ENCODE measurements at places on chromosomes 5 and 9. TPM values are rescaled to one million over a fixed set of nuclear protein-coding genes. Genes with fewer than 3 reads are reported as not detected.

DNA sequence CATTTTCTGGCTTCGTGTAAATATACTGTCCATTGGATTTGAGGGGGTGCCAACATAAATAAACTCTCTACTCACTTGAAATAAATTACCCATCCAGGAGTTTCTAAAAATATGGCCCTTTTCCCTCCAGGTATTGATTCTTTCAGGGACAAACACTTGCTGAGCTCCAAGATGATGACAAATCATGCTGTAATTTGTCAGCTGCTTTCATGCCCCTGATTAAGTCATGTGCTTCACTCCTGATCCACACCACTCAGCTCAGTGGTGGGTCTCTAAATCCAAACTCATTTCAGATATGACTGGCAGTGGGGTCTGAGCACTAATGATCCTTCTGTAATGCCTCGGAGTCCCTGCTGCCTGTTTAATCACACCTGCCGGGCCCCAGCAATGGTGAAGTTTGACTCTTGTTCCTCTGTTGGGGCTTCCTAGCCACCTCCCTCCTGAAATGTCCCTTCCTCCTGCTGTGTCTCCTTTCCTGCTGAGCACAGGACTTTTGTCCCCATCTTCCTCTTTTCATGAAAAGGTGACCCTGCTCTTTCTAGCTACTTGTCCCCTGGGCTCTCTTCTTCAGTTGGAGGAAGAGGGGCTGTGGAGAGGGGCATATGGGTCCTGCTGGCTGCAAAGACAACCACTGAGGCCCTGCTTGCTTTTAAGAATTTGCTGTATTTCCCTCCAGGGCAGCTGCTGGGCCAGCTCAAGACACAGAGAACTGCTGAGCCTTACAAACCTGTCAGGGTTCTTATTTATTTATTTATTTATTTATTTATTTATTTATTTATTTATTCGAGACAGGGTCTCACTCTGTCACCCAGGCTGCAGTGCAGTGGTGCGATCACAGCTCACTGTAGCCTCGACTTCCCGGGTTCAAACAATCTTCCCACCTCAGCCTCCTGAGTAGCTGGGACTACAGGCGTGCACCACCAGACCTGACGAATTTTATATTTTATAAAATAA is 200.0 kb downstream of the ATP10B start:
- DNase-seq, result no peak

- DNase-seq, result no peak
These were observed 489.6 kb downstream of the MAN2A1 start for GRCh38 chr5:110179321-110179720.

- no peak for DNase-seq
These were observed 14.6 kb upstream of the PAM start for GRCh38 chr5:102740515-102740914.

DNA sequence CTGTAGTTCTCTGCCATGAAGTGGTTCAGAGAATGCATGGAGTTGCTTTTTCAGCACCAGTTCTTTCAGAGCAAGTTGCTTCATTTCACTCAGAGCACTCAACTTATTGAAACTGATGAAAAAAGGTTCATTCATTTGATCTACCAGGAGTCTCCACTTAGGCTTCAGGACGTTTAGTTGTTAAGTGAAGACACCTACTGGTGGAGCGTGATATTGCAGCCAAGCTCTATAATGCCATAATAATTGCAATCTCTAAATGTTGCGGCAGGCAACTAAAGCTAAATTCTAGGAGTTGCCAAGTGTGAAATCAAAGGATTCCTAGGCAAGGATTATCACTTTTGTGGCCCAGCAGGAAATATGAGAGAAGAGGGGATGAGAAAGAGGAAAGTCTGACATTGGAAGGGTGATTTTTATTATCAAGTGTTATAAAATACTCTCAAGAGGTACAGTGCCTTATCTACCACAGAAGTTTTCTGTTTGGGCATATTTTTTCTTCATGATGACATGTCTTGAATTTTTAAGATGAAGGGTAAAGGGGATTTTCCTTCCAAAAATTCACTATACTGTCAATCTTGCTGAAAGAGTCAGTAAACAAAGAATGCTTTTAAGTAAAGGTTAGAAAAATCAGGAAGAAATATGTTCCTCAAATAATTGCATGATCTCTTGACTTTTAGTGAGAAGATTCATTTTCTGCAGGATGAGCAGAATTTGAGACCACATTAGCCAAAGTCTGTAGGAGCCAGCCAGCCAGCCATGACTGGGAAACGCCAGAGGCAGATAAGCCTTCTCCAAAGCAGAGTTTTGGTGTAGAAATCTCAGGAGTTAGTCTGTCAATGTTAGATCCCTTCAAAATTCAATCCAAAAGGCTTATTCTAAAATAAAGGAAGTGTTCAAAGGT is 83.4 kb downstream of the SH3PXD2B start:
- DNase-seq, result peak; percentile 45

- no peak for DNase-seq
These were observed 38.7 kb downstream of the F2R start for GRCh38 chr5:76754668-76755078.

- no peak for DNase-seq
These were observed 2.3 kb downstream of the ANXA2R start for GRCh38 chr5:43037636-43038495.

DNA sequence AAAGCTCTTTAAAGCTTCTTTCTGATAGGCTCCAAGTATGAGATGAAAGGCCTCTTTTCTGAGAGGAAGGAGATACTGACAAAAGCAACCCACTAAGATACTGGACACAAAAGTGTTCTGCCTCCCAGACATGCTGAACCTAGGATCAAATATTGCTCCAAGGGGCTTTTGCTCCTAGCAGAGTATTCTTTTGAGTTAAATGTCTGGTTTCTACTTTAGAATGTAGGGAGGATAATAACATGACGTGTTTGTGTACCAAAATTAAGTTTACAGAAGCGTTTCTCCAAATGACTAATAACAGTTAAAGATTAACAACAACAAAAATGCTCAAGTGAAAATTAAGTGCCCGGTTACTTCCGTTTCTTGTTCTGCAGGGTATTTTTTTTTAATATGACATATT is 2293.3 kb upstream of the C9orf72 start:
- DNase-seq, result no peak

The CDKN2AIPNL gene
- total RNA-seq, result 41.3 TPM

The MRPL50 gene
- 15.4 TPM for total RNA-seq

The TAF11L14 gene
- total RNA-seq, result not detected

The MZB1 gene
- total RNA-seq, result not detected

Data from glutamatergic neuron (in vitro differentiated cells).